ENCODE measurements at places on chromosomes 1 and 21. TPM values are rescaled to one million over a fixed set of nuclear protein-coding genes. Genes with fewer than 3 reads are reported as not detected.

Gene NOS1AP
- total RNA-seq, result 0.10 TPM

Gene CDK18
- 3.7 TPM for total RNA-seq

Gene OPRD1
- total RNA-seq, result not detected

Gene LCE3C
- not detected for total RNA-seq

Gene SEC22B
- total RNA-seq, result 33.0 TPM

Gene DCST1
- total RNA-seq, result not detected

Gene RSPO1
- not detected for total RNA-seq

Gene PLA2G4A
- not detected for total RNA-seq

Gene AMY2A
- not detected for total RNA-seq

Gene OR14K1
- not detected for total RNA-seq

Gene CLIC4
- total RNA-seq, result 127 TPM

Gene GBP2
- 29.2 TPM for total RNA-seq

Gene SLFNL1
- 1.4 TPM for total RNA-seq

Gene PTGFRN
- 0.10 TPM for total RNA-seq

Gene MAP3K7CL
- 10.1 TPM for total RNA-seq

Gene CDA
- not detected for total RNA-seq

Gene FMO2
- total RNA-seq, result not detected

Gene LPAR3
- total RNA-seq, result 0.36 TPM

Gene KLHL21
- total RNA-seq, result 29.9 TPM

Gene IL10
- 0.63 TPM for total RNA-seq

Gene S100A12
- not detected for total RNA-seq

Gene C1orf52
- 39.9 TPM for total RNA-seq

Gene ERICH3
- 0.46 TPM for total RNA-seq

Gene SPAG17
- not detected for total RNA-seq

Gene CASQ2
- not detected for total RNA-seq

Gene CYP4Z1
- total RNA-seq, result not detected

Gene AIM2
- total RNA-seq, result 68.4 TPM

Gene TNFRSF1B
- 86.6 TPM for total RNA-seq

Gene GNAT2
- total RNA-seq, result not detected

Gene PTPRF
- 0.07 TPM for total RNA-seq

Gene ADAM30
- not detected for total RNA-seq

Gene RCAN3
- total RNA-seq, result 35.1 TPM

Gene FAAH
- total RNA-seq, result 5.6 TPM

Gene TMEM54
- not detected for total RNA-seq

Gene B3GALT5
- not detected for total RNA-seq

Gene LMOD1
- not detected for total RNA-seq

Gene PGM1
- total RNA-seq, result 17.3 TPM

Gene RXFP4
- total RNA-seq, result not detected

Gene LRIF1
- 22.6 TPM for total RNA-seq

Gene LORICRIN
- not detected for total RNA-seq

Gene NUP210L
- 0.15 TPM for total RNA-seq

Gene MTOR
- total RNA-seq, result 52.3 TPM

Gene PDZK1
- total RNA-seq, result not detected
